RWPE2 (cell line): ENCODE measurements at places on chromosomes 11 and 22.

- DNase-seq, result no peak
Measured at GRCh38 chr11:68686486-68686885, 2.1 kb downstream of the GAL start.

DNA sequence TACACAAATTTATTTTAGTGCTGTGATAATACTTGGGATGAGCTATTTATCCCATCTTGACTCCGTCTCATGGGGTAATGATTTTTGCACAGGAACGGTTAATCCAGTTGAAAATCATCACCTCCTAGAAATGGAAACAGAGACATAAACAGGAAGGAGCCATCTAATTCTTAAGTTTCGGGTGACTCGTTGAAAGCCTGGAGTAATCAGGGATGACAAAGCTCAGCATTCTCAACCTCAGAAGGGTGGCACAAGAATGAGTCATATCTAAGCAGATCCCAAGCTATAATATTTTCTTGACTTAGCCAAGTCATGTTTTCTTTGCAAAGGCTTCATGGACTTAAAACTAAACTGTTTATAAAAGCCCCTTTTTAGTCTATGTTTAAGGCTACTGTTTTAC lies 280.8 kb upstream of the CCDC90B start:
- no peak for DNase-seq

DNA sequence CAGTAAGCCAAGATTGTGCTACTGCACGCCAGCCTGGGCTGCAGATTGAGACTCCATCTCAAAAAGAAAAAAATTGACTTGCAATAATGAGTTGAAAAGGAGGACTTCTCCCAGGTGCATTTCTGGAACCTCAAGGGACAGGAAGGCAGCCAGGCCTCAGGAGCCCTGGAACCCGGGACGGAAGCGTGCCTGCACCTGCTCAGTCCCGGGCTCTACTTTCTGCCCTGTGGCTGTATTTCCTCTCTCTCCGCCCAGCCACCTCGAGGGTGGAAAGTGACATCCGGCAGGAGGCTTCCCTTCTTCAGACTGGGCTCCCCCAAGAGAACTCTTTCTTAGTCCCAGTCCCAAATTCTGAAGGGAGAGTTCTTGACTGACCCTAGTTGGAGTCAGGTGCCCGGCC lies 20.2 kb upstream of the GAL start:
- DNase-seq, result peak; percentile 12

- DNase-seq, result no peak
Measured at GRCh38 chr22:47307326-47307725, 544.9 kb downstream of the TBC1D22A start.

- DNase-seq, result no peak
Measured at GRCh38 chr11:1741741-1742140, 8.7 kb downstream of the IFITM10 start.

DNA sequence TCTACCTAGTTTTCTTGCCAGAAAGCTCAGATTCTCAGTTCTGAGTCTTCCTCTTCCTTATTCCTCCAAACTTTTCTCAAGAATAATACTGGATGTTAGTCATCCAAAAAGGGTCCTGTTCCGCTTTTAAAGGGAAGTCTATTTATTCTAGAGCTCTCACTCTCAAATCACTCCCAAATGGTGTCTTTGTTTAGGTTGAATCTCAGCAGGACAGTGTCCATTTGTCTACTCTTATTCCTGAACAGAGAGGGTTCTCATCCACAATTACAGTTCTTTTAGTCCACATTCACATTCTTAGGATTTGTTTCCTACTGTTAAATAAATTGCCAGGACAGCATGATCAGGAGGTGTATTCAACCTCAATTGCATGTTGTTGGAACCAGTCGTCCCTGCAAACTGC lies 61.3 kb downstream of the MUC15 start:
- DNase-seq, result no peak

DNA sequence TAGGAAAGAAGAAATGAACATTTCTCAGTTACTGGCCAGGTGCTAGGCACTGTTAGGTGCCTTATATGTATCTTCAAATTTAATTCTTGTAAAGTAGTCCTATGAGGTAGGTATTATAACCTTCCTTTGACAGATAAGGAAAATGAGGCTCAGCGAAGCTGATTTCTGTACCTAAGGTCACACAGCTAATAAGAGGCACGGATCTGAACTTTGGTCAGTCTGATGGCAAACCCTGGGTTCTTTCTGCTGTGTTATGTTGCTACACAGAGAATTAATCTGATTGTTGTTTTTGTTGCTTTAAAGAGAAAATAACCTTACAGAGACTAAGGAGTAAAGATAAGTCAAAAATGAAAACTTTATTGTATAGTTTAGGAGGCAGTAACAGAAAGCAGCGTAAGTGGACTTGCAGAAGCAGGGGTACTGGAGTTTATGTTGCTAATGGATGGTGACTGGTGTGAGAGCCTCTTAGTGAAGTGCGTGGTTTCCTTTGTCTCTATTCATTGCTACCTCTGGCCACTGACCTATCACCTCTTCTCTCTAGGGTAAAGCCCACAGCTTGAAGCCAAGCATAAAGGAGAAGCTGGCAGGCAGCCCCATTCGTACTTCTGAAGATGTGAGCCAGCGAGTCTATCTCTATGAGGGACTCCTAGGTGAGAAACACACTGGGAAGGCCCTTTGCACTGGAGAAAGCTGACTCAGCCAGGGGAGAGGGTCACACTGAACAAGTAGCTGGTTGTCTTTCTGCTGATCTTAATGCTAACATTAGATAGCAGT lies 38.3 kb downstream of the MADD start:
- DNase-seq, result no peak
